CD8-positive, alpha-beta memory T cell (primary cell): ENCODE measurements at places on chromosomes 5 and 9. TPM values are rescaled to one million over a fixed set of nuclear protein-coding genes. Genes with fewer than 3 reads are reported as not detected.
A peak's percentile ranks its signal among the peaks of the same experiment; 100 is the strongest.

DNA sequence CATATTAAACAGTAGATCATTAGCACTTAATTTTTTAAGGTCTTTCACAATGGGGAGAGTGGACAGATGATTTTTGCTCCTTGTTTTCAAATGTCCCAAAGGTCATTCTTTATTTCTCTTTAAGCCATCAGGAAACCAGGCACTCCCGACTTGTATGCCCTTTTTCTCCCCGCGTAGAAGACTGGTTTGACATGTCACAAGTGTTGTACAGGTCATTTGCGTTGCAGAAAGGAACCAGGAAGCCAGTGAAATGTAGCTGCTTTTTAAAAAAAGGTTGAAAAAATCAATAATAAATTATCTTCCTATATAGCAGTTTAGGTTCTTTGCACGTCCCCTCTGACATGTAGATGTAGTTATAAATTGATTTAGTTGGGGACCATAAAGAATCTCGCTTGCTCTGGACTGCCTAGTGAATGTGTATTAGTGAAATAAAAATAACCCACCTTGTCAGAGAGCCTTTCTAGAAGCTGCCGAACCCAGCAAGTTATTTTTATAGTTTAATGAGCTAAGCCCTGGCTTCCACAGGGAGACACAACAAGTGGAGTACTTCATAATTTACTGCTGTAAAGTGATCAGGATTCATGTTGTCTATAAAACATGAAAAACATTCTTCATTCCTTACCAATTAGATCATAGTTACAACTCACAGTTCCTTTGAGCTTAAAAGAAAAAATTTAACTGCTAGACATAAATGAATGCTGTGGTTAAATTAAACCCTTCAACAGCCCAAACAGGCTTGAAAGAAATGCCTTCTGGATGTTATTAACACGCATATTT is 404.6 kb downstream of the CSNK1G3 start:
- DNase-seq, result no peak

GRCh38 chr9:734831-735511 is 106.5 kb upstream of the DMRT1 start:
- DNase-seq, result no peak

- no peak for DNase-seq
These were observed 75.8 kb upstream of the PCAT7 start for GRCh38 chr9:94478755-94479730.

- no peak for DNase-seq
These were observed 3.2 kb downstream of the MAP1B start for GRCh38 chr5:72110394-72111013.

DNA sequence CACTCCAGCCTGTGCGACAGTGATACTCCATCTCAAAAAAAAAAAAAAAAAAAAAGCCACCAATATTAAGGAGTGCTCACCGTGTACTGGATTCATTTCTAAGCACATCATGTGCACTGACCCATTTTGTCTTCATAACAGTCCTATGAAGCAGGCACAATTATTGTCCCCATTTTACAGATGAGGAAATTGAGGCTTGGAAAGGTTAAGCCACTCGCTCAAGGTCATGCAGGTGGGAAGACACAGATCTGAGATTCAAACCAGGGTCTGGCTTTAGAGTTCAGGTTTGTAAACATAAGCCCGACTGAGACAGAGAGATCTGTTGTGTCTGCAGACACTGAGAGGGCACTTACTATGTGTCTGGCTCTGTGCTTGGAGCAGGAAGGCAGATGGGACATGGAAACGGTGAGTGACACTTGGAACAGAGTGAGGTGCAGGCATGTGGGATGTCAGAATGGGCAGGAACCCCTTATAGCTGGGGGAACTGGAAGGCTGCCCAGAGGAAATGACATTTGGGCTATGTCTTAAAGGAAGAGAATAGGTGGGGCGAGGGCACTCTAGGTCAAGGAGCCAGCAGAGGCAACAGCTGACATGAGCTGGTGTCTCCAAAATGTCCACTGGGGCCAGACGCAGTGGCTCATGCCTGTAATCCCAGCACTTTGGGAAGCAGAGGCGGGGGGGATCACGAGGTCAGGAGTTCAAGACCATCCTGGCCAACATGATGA is 69.9 kb downstream of the STK10 start:
- no peak for DNase-seq

DNA sequence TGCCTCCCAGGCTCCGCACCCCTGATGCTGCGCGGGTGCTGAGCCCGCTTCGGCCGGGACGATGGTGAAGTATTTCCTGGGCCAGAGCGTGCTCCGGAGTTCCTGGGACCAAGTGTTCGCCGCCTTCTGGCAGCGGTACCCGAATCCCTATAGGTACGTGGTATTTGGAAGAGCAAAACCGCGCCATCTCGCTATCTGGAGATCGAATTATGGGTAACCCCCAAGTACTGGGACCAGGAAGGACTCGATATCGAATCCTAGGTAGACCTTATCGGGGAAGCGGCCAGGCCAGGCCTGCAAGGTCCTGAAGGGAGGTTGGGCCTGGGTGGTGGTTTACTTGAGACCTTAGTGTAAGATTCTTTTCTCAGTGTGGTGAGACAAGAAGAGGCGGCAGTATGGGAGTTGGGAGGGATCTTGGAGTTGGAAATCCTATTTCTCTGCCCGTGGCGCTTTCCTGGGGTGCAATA is 359 bp downstream of the PRELID1 start:
- no peak for DNase-seq

DNA sequence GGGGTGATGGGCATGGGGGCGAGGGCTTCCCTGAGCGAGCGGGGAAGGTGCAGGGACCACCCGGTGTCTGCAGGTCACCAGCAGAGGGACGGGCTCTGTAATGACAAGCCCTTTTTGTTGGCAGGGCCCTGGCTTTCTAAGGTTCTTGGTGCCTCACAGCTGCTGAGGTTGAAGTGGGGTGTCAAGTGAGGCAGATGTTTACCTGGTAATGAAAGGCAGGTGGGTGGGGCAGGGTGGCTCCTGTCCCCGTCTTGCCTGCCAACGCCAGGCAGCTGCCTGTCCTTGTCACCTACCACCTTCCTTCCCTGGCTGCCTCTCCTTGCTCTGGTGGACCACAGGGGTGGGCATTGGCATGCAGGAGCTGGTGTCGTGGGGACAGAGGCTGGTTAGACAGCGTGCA is 41.0 kb upstream of the SEMA4D start:
- peak; percentile 56 for DNase-seq

DNA sequence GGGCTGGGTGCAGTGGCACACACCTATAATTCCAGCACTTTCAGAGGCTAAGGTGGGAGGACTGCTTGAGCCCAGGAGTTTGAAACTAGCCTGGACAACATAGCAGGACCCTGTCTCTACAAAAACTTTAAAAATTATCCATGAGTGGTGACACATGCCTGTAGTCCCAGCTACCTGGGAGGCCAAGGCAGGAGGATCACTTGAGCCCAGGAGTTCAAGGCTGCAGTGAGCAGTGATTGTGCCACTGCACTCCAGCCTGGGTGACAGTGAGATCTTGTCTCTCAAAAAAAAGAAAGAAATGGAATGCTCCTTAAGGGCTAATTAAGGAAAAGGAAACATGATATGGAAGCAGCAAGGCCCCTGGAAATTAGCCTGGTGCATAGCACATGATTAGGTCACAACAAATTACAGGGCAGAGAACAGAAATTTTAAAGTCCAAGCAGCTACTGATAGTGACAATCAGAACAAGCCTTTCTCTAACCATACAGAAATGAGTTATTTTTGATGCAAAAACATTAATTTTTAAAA is 19.5 kb downstream of the ANKH start:
- DNase-seq, result no peak

GRCh38 chr5:52956014-52956413 is 33.1 kb upstream of the ITGA2 start:
- no peak for DNase-seq

- no peak for DNase-seq
These were observed 2.0 kb upstream of the RXFP3 start for GRCh38 chr5:33934176-33934575.

GRCh38 chr5:77921094-77921768 is 145.1 kb upstream of the TBCA start:
- DNase-seq, result no peak

DNA sequence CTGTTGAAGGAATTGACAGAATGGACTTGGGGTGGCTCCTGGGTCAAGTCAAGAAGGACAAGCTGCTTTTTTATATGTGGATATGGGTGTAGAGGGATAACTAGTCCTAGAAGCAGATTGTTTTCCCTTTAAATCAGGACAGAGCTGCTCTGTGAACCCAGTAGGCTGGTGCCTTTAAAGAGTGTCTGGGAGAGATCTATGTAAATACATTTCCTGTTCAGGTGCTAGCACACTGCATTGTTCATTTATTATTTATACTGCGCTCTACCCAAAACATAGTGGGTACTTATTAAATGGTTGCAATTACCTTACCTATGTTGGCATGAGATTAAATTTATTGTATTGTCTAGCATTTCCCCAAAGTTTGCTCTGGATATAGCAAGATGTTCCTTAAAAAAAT is 86.6 kb upstream of the EQTN start:
- no peak for DNase-seq

DNA sequence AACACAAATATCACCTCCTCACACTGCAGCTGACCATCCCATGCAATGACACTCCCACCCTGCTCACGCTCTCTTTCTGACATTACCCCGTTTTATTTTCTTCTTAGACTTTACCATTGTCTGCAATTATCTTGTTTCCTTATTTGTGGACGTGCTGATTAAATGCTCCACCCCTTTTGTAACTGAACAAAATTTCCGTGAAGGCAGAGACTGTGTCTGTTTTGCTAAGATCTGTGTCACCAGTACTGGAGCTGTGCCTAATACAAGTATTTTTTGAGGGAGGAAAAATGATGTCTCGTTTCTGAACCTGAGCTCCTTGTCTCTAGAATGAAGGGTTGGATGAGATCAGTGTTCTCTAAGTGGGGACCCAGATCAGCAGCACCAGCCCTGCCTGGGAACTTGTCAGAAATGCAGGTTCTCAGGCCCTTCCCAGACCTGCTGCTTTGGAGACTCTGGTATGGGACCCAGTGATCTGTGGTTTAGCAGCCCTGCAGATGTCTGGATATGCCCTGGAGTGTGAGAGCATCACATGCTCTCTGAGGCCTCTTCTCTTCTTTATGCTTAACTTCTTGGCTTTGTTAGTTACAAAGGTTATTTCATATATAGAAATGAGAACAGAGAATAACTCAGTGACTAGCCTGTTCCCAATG is 181.7 kb upstream of the GAS1 start:
- no peak for DNase-seq

GRCh38 chr9:75950998-75951397 is 60.5 kb downstream of the PCSK5 start:
- no peak for DNase-seq

- DNase-seq, result peak; percentile 59
These were observed 30.8 kb downstream of the LCP2 start for GRCh38 chr5:170266570-170267381.

DNA sequence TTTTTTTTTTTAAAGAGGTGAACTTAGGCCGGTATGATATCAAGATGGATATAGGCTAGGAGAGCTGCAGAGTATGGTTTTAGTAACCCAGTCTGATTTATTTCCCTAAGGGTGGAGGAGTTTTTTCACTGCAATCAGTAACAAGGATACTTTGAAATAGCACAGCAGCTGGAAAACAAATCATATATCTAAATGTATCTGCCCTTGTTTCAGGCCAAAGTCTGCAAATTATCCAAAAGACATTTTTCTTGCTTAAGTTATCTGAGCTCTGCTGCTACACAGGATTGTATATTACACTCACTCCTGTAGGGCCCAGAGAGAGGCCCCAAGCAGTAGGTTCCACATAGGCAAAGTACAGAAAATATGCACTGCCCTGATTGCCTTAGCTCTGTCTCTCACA is 222.4 kb downstream of the NTRK2 start:
- no peak for DNase-seq

GRCh38 chr9:124707666-124708065 is 63.4 kb downstream of the NR6A1 start:
- DNase-seq, result no peak

DNA sequence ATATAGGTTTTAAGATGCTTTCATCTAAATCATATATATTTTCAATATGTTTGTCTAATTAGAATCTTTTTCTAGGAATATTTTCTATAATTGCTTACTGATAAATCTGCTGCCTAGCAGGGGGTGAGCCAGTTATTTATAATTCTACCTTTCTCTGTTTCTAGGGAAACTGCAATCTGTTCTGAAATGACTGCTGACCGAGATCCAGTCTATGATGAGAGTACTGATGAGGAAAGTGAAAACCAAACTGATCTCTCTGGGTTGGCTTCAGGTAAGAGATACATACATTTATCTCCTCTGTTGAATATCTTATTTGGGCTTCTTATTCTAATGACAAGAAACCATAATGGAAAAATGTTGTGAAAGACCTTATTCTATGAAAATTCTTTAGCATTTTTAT is 127.3 kb downstream of the XRCC4 start:
- DNase-seq, result no peak

DNA sequence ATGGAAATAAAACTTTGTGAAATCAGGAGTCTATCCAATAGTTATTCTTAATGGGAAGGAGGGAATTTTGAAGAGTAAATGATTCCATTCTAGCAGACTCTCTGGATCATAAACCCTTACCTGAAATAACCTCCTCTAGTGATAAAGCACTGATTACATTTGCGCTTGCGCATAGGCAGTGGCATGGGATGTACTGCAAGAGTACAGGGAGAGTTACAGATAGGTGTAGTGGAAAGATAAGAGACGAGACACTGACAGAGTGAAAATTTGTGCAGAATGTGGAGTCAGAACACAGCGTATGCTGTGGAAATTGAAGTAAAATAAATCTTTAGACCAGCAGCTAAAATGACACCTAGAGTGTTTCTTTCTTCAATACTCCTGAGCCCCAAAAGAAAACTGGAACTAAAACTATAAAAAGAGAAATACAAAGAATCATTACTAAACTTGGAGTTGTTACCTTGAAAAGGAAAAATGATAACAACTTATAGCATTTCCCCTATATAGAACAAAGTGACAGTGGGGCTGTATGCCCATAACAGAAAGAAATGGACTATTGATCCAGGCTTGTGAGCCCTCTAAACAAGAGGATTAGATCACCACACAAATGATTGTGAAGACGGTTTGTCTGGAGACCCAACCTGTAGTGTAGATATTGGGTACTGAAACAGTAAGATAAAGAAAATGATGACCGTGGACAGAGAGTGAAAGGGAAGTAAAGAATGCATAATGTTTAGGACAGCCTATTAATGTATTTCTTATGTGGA is 1471.2 kb upstream of the NUDT12 start:
- no peak for DNase-seq

GRCh38 chr5:171397599-171397998 is 9.9 kb downstream of the NPM1 start:
- DNase-seq, result no peak

- no peak for DNase-seq
These were observed 21.9 kb downstream of the PTGS1 start for GRCh38 chr9:122392714-122393113.

Gene LCN2
- total RNA-seq, result not detected

Gene GRIN1
- total RNA-seq, result not detected

Gene PAXX
- total RNA-seq, result 82.2 TPM

Gene LCP2
- 219 TPM for total RNA-seq

Gene BNC2
- 0.18 TPM for total RNA-seq

Gene AFAP1L1
- total RNA-seq, result 0.18 TPM

Gene BAAT
- total RNA-seq, result not detected

Gene HAPLN1
- total RNA-seq, result not detected

Gene PHYHD1
- not detected for total RNA-seq
